ENCODE measurements at places on chromosomes 2 and 18. TPM values are rescaled to one million over a fixed set of nuclear protein-coding genes. Genes with fewer than 3 reads are reported as not detected.

The CCL20 gene
- total RNA-seq: not detected

DNA sequence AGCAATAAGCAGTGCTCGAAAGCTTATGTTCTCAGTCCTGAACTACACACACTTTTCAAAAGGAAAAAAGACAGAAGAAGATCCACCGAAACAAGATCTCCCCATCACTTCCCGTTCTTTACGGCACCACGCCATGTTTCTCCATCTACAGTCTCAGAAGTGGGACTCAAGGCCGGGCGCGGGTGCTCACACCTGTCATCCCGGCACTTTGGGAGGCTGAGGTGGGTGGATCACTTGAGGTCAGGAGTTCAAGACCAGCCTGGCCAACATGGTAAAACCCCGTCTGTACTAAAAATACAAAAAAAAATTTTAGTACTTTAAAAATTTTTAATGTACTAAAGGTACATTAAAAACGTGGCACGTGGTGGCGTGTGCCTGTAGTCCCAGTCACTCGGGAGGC is 31.2 kb downstream of the ZNF516 start:
- H3K36me3 ChIP-seq: no peaks in the 10 kb centered on the region
- H3K4me3 ChIP-seq: no peak overlapping the region
- no peak overlapping the region for H3K27ac ChIP-seq
- no peaks in the 10 kb centered on the region for H3K27me3 ChIP-seq
- DNase-seq: no peak

DNA sequence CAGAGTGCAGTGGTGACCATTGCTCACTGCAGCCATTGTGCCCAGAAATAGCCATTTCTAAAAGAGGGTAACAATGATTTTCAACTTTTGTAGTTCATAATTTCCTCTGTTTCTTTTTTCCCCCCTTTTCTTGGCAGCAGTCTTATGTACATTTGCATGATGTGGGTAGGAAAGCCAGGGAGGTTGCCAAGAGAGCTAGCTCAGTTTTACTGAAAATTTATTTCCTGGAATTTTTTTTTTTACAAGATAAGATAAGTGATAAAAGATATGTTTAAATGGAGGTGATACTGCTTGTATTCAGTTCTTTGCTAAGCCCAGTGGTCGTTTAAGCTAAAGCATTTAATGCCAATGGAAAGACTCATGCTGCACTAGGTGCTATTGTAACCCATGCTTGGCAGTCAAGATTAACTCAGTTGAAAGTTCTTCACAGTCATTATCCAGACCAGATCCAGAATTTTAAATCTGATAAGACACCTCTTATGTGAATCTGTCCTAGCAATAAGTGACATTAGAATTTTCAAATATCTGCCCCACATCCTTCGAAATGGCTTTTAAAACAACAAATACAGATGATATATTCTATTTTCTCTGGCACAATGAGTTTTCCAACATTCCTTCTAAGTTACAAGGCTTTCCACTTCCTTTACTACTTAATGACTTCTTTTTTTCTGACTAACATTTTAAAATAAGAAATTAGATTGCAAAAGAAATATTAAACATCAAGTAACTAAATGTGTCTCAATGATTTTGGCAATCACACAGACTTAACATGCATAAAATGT is 4.4 kb upstream of the ATP8B1 start:
- peak overlapping the region; percentile 38 for H3K4me3 ChIP-seq
- no peaks in the 10 kb centered on the region for H3K27me3 ChIP-seq
- DNase-seq: no peak

GRCh38 chr18:44681076-44681970 is 635 bp downstream of the SETBP1 start:
- DNase-seq: no peak
- H3K36me3 ChIP-seq: no peaks in the 10 kb centered on the region
- peak overlapping the region; percentile 79 for H3K4me3 ChIP-seq
- peaks cover 4% of the 10 kb centered on the region for H3K4me1 ChIP-seq
- H3K27ac ChIP-seq: peak overlapping the region; percentile 78
